ENCODE measurements at places on chromosomes 5 and 9.

DNA sequence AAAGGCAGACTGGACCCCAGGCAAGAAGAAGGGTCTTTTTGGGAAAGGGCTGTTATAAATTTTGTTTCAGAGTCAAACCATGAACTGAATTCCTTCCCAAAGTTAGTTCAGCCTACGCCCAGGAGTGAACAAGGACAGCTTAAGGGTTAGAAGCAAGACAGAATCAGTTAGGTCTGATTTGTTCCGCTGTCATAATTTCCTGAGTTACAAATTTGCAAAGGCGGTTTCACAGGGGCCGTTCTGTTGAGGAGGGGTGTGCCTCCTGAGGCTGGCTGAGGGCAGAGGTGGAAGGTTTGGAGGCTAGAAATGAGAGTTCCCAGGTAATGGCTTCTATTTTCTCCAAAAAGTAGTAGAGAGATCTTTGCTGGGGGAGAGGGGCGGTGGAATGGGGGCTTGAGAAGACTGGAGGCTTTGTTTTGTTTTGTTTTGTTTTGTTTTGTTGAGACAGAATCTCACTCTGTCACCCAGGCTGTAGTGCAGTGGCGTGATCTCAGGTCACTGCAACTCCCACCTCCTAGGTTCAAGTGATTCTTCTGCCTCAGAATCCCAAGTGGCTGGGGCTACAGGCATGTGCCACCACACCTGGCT, 4.1 kb upstream of the CERCAM start:
- DNase-seq, result no peak

DNA sequence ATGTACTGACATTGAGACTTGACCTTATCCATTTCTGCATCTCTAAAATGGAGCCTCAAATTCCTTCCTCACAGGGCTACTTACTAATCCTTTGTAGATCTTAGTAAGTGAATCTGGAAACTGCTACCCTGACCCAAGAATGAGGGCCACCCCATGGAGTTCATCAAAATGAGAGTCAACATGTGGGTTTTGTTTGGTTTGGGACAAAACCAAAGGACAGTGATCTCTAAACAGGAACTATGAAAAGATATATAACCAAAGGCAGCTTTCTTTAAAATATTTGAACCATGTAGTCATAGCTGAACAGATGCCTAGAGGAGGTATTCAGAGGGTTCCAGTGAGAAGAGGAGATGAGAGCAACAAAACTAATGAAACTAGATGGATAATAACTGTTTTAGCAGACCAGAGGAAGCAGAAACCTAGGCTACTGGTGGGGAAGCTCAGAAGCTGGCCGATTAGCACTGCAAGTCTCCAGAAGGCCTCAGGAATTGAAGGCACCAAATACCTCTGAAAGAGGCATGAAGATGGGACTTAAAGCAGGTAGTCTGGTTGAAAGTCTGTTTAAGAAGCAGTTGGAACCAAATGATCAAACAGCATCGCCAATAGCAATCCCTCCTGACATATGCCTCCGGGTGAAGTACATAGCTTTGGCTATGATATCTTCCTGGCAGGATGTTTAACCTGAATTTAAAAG, 45.8 kb downstream of the THOC3 start:
- peak; percentile 77 for DNase-seq

- DNase-seq, result no peak
Measured at GRCh38 chr5:67066815-67067214, 129.8 kb downstream of the CD180 start.

DNA sequence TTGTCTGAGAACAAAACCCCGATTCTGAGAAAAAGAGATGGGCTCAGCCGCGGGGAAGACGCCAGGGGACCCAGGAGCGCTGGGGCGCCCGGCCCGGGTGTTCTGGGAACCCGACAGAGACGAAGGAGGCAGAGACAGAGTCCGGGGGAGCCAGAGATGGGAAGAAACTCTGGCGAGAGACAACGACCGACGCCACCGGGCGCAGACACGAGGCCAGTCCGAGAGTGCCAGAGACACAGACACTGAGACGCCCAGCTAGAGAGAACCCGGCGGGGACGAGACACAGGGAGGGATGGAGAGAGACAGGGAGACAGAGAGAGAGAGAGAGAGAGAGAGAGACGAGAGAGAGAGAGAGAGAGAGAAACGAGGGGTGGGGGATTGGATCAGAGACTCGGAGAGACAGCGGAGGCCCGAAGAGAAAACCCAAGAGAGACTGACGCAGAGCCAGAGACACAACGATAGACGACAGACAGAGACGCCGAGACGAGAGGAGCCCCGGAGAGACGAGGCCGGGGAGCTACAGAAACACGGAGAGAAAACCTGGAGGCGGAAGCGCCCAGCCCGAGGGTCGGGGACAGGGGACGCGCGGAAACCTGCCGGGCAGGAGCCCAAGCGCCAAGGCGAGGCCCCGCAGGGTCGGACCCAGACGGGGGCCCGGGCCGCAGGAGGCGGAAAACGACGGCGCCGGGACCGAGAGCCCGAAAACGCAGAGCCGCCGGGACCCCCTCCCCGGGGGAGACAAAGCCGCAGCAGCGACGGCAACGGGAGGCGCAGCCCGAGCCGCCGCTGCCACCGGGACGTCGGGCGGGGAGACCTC, 3.3 kb downstream of the NR5A1 start:
- no peak for DNase-seq

GRCh38 chr9:20925256-20926045, 106.0 kb downstream of the HACD4 start:
- no peak for DNase-seq
